ENCODE measurements at places on chromosomes 7 and 10.

- DNase-seq, result no peak
These were observed 48.7 kb upstream of the LOXL4 start for GRCh38 chr10:98316661-98317060.

DNA sequence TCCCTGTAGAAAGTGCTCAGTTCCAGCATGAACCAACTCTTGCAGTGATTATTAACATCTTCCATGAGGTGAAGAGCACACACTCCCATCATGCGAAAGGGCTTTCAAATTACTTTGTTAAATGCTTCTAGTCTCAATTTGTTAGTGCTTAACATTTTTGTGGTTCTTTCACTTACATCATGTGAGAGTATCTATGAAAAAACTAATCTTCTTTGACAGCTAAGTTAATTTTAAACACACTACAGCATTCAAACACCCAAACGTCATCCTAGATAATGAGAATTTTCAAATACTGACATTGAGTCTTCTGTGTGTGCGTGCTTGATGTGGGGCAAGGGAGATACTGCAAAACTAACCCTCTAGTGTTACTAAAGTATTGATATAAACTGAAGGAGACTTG lies 84.8 kb downstream of the ETV1 start:
- DNase-seq, result no peak

- peak; percentile 12 for DNase-seq
These were observed 197.3 kb downstream of the PRPF18 start for GRCh38 chr10:13784067-13784466.

GRCh38 chr10:52992567-52992966 lies 220.0 kb upstream of the MBL2 start:
- no peak for DNase-seq

DNA sequence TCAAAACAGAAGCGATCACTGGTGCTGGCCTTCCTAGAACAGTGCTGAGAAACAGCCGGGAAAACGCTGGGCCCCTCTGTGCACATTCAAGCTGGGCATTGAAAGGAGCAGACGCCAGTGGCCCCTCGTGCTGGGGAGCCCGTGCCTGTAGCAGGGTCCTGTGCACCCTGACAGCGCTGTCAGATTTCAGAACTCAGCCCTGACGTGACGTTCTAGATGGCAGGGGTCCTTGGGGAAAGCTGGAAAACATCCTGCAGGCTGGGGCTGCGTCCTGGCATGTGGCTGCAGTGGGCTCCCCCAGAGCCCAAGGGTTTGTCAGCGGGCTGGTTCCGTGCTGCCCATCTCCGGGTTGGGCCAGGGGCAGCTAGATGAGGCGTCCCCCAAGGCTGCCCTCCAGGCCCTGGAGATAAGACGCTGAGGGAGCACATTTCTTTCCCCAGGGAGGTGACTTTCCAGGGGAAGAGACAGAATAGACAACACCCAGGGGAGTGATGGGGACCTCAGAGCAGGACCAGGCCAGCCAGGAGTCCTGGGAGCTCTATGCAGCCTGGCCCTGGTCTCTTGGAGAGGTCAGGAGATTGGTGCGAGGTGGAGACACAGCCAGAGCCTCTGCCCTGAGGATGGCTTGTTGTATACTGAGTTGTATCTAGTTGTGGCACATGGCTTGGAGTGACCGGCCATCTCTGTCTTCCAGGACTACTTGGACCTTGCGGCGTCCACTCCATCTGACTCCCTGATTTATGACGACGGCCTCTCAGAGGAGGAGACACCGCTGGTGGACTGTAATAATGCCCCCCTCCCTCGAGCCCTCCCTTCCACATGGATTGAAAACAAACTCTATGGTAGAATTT lies 12.1 kb upstream of the CSGALNACT2 start:
- no peak for DNase-seq

DNA sequence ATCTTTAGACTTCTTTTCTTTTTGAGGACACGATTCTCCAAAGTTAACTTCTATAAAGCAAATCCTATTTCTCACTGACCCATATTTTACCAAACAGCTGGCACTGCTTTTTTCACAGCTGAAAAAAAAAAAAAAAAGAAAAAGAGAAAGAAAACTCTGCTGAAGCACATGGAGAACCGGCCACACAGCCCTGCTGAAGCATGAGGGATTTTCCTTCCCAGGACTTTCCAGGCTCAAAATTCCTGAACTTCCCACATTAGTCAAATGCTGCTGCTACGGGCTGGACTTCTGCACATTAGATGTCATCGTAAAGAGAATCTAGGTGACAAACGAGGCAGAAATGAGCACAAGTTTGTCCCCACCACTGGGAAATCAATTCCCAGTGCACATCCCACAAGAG lies 25.2 kb downstream of the HIPK2 start:
- DNase-seq, result no peak

GRCh38 chr10:28533186-28533564 lies 257 bp downstream of the WAC start:
- no peak for DNase-seq

DNA sequence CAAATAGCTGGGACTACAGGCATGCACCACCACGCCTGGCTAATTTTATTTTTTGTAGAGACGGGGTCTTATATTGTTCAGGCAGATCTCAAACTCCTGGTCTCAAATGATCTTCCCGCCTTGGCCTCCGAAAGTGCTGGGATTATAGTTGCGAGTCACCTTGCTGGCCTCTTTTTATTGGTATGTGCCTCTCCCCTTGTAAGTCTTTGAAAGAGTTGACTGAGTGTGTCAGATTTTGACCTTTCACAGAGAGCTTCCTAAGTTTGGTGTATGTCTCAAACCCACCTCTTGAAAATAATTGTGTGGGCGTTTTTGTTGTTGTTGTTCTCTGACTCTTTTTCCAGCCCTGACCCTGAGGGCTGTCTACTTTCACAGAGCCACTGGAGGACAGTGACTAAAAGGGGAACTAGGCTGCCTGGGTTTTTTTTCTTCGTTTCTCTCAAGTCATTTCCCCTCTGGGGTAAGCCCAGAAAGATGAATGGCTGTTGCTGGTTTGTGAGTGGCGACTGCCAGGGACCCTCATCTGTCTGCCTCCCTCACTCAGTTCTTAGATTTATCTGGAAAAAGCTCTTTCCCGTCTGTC lies 262.8 kb downstream of the ZEB1 start:
- DNase-seq, result no peak

DNA sequence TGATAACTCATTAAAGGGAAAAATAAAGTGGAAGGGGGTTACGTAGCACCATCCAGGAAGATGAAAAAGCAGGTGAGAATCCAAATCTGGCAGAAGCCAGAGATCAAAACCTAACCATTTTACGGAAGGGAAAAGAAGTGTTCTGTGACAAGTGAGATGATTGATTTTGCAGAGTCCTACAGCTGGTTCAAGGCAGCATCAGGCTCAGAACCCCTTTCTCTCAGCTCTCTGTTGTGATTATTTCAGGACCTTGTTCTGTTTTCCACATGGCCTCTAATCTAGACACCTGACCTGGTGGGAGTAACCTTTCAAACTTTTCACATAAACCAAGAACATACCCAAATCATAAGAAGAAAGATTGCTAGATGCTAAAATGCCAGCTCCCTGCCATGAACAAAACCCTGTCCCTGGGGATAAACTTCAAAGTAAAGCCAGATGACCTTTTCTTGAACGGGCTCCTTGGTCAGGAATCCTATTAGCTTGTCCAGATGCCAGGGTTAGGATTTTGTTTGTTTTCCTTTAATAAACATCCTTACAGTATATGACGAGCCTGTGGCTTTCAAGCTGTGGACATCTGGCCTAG lies 5.9 kb downstream of the DUSP5 start:
- no peak for DNase-seq

All from effector memory CD4-positive, alpha-beta T cell (primary cell).